Effector CD4-positive, alpha-beta T cell (primary cell): ENCODE measurements at places on chromosomes 12 and 14.

GRCh38 chr12:64452559-64453329 is 824 bp downstream of the TBK1 start:
- DNase-seq, result no peak

- DNase-seq, result no peak
These were observed 108.7 kb downstream of the CALM1 start for GRCh38 chr14:90505531-90505930.

GRCh38 chr12:108102363-108102762 is 26.7 kb upstream of the WSCD2 start:
- DNase-seq, result no peak

GRCh38 chr12:55721601-55722213 is 1.5 kb downstream of the RDH5 start:
- no peak for DNase-seq

- no peak for DNase-seq
These were observed 795.4 kb upstream of the MGAT4C start for GRCh38 chr12:87051621-87052020.

GRCh38 chr14:103084021-103084919 is at the start of gene LBHD2:
TSS of gene LBHD2 (plus strand) at chr14:103084210. CDS start at chr14:103086013, 1,803 bp downstream.
- DNase-seq, result no peak

- DNase-seq, result no peak
These were observed 3.5 kb downstream of the TRPV4 start for GRCh38 chr12:109829667-109830066.

- DNase-seq, result no peak
These were observed 367.8 kb downstream of the EMP1 start for GRCh38 chr12:13564266-13564810.

DNA sequence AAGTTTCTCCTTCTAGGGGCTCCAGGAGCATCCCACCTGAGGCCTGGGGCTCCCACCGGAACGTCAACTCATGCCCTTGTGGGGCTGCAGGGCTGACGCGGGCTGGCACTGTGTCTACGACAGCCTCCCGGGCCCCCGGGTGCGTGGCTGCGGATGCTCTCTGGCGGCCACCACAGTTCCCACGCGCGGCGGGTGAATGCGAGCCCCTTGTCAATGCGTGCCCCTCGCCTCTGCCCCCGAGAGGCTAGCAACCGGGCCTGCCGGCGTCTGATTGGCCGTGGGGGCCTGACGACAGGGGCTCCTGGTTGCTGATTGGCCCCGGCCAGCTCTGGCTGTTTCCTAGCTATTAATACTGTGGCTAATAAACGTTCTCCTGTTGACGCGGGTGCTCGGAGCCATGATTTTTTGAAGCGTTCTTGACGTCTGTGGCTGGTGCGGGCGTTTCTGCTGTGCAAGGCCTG is 1.8 kb upstream of the MEG3 start:
- DNase-seq, result no peak

DNA sequence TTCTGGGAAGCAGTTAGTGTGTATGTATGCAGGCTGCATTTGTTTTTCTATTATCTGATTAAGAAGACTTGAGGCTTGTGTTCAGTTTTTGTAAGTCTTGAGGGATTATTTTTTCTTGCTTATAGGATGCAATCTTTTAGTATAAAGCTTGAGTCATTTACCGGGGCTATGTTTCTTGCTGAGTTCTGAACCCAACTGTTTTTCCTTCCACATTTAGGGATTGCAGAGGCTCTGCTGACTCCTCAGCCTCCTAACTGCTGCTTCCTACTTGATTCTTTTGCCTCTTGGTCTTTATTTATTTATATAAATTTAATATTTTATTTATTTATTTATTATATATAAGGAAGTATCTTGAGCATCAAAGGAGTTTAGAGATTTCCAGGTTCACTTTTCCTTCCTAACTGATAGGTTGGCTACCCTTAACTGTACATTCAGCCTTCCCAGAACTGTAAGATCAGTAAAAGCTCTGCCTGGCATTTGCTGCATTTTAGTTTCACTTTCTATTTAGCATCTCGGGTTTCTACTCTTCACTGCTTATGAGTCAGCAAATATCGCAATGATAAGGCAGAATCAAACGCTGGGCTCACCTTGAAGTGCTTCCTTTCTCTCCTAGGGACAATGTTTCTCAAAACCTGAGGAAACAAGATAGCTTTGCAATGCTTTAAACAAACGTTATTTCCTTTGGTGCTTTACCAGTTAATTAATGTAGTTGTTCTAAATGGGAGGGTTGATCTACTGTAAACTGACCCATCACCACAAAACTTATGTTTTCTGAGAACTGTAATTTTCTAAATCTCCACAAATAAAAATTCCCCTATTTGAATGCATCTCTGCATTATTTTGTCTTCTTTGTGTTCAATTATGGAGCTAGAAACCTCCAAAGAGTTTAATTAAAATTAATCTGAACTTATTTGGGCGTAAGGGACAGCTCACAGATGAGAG is 1183.7 kb upstream of the TMEM132C start:
- no peak for DNase-seq

- DNase-seq, result no peak
These were observed 25.8 kb upstream of the PLXNC1 start for GRCh38 chr12:94122591-94122990.

- DNase-seq, result peak; percentile 41
These were observed 16.8 kb upstream of the MYL2 start for GRCh38 chr12:110937104-110937641.

DNA sequence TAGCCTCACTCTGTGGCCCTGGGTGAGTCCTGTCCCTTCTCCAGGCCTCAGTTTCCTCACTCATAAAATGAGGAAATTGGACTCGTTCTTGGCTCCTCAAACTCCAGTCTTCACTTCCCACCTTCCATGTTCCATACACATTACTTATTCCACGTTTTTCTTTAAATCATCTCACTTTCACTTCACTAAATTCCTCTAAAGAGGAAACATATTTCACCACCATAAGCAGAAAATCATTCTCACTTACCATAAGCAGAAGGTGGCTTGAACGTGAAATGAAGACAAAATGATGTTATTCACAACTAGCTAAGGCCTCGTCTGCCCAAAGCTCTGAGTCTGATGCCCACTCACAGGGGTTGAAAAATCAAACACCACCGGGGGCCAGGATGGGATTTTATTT is 278.3 kb downstream of the ADGRD1 start:
- DNase-seq, result no peak

DNA sequence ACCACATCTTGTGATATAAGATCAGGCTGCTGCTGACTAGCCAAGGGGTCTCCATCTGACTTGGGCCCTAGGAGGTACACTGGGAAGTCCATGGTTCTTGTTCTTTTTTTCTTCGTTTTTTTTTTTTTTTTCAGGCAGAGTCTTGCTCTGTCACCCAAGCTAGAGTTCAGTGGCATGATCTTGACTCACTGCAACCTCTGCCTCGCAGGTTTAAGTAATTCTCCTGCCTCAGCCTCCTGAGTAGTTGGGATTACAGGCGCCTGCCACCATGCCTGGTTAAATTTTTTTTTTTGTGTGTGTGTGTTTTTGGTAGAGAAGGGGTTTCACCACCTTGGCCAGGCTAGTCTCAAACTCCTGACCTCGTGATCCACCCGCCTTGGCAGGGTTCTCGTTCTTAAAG is 178.2 kb downstream of the RMST start:
- DNase-seq, result no peak

DNA sequence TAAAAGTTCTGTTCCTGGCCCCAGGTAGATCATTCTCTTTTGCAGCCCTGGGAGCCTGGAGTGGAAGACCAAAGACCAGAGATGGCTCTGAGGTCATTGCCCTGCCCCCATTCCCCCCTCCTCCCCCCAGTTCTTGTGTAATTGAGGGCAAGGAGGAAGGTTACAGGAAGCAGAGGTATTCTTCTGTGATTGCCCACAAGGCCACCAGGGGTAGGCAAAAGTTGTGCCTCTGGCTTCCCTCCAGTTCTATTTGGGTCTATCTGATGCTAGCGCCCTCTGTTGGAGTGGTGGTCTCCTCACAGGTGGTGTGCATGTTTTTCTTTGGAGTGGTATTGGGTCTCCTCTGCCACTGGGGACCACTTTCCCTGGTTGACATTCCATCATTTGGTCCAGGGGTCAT is 41.2 kb upstream of the CRY1 start:
- DNase-seq, result peak; percentile 7
